Endothelial cell (in vitro differentiated cells): ENCODE measurements at places on chromosomes 12 and 14. TPM values are rescaled to one million over a fixed set of nuclear protein-coding genes. Genes with fewer than 3 reads are reported as not detected.

Gene ZNF891
- 2.0 TPM for total RNA-seq

Gene TAS2R7
- total RNA-seq = not detected

Gene TMEM253
- total RNA-seq = 0.90 TPM

Gene TAS2R13
- 0.90 TPM for total RNA-seq

Gene CFAP251
- 0.80 TPM for total RNA-seq

Gene TBX3
- 0.41 TPM for total RNA-seq

Gene SERPINA6
- total RNA-seq = not detected

Gene LBHD2
- total RNA-seq = not detected

Gene KRT72
- total RNA-seq = 0.28 TPM

- no peak for DNase-seq
Measured at GRCh38 chr14:77882098-77882497, 82.2 kb downstream of the ADCK1 start.

GRCh38 chr12:94172973-94173372 is 24.6 kb downstream of the PLXNC1 start:
- DNase-seq = no peak

DNA sequence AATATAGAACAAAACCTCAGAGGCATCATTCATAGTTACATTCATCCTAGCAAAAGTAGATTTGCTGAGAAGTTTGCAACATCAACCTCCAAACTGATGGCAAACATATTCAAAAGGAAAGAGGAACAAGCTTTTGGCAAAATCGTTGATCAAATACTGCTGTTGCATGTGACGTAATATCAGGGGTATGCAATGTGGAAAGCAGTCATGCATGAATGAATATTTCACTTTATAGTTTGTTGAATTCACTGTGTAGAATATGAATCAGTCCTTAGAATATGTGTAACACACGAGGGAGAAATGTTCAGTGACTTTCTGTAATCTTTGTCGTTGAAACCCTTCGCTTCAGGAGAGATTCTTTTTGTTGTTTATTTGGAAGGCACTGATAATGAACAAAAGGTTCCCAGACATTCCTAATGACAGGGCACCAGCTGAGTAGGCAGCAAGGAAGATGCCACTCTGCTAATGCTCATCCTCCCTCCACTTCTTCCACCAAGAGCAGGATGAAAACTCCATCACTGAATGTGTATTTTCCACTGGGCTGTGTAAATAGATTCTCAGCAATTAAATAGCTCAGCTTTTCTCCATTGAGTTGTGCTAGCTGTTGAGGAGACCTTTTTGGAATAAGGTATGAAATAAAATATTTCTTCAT is 126.1 kb downstream of the PELI2 start:
- no peak for DNase-seq

DNA sequence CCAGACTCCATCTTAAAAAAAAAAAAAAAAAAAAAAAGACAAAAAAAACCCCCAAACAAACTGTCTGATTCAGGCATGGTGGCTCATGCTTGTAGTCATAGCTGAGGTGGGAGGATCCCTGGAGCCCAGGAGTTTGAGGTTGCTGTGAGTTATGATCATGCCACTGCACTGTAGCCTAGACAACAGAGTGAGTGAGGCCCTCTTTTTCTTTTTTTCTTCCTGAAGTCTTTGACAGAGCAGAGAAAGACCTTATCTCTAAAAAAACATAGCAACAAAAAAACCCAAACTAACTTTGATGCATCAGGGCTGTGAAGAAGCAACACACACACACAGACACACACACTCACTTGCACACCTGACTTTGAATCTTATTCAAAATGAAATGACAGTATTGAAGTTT is 7.7 kb upstream of the AMN1 start:
- no peak for DNase-seq

GRCh38 chr12:30753751-30754382 is 884 bp downstream of the CAPRIN2 start:
- DNase-seq = peak; percentile 2

DNA sequence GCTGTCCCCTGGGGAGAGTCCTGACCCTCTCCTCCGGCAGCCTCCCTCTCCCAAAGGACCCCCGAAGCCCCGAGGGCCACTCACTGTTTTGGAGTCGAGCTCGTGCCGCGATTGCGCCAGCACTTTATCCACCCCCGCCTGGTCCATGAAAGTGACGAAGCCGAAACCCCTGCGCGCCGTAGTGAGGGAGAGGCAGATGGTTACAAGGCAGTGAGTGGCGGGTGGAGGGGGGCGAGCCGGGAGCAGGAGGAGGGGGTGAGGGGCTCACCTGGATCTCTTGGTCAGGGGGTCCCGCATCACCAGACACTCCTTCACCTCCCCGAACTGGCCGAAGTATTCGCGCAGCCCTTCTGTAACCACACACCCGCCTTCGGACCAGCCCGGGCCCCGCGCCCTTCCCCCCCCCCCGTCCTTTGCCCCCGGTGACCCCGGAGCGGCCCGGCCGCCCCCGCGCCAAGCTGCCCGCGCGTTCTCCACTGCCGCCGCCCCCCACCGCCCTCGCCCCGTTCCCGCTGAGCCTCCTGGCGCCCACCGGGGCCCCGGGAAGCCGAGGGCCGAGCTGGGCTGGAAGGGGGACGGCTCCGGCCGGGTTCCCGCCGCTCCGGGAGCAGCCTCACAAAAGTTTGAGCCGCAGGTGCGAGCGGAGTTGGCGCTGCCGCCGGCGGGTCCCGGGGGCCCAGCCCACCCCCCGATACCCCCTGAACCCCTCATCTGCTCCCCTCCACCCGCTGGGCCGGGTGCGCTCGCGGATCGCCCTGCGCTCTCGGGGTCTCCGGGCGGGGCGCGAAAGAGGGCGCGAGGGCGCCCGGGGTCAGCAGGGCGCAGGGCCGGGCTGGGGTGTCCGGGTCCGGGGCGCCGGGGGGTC is 808 bp downstream of the MSI1 start:
- DNase-seq = no peak

- no peak for DNase-seq
Measured at GRCh38 chr12:69676257-69677012, 22.7 kb downstream of the BEST3 start.

GRCh38 chr14:94056579-94057308 is 24.3 kb downstream of the DDX24 start:
- DNase-seq = no peak

DNA sequence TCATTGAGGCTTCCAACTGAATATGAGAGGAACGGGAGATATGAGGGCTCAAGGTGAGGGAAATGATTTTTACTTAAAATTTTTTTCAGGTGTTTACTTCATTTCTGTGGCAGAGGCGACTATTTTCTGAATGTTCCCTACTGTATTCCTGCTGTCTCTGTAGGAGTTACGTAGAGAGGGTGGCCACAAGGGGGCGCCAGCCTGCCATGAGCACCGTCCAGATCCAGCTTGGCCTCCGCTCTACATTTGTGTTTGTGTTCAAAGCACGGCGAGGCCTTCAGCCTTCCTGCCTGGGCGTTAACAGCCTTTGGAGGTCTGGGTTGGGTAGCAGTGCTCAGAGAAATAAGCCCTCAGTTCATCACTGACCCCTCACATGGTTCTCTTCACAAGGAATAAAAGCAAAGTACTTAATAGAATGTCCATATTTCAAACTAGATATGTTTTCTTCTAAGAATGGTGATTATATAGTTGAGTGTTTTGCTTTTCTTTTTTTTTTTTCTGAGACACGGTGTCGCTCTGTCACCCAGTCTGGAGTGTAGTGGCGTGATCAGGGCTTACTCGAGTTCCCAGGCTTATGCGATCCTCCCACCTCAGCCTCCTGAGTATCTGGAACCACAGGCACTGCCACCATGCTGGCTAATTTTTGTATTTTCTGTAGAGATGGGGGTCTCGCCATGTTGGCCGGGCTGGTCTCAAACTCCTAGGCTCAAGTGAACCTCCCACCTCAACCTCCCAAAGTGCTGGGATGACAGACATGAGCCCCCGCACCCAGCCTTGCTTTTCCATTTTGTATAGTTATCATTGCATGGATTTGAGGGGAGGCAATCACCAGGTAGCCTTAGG is 22.3 kb downstream of the CKB start:
- peak; percentile 90 for DNase-seq

- no peak for DNase-seq
Measured at GRCh38 chr12:27618836-27619235, 77.4 kb upstream of the REP15 start.

- DNase-seq = no peak
Measured at GRCh38 chr14:61726778-61727658, 31.7 kb downstream of the HIF1A start.

DNA sequence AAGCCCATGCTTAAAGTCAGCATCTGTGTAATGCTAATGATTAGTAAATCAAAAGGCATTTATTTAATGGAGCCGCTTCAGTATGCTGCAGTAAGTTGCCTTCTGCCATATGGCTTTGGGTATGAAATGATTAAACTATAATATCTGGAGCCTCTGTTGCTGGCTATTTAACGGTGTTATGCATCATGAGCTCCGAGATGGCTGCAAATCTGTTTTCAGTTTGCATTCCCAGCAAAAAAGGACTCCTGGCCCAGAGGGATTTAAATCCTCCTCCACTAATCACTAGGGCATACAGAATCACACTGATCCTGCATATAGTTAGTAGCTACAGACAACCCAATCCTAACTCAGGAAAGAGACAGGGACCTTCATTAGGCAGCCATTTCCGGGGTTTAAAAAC is 171.5 kb upstream of the EEA1 start:
- DNase-seq = no peak

GRCh38 chr12:34625116-34625515 is 602.8 kb downstream of the ALG10 start:
- no peak for DNase-seq

- DNase-seq = no peak
Measured at GRCh38 chr12:131610891-131611290, 100.0 kb upstream of the SFSWAP start.

- no peak for DNase-seq
Measured at GRCh38 chr12:9662488-9662887, 7.0 kb upstream of the CLEC2D start.

DNA sequence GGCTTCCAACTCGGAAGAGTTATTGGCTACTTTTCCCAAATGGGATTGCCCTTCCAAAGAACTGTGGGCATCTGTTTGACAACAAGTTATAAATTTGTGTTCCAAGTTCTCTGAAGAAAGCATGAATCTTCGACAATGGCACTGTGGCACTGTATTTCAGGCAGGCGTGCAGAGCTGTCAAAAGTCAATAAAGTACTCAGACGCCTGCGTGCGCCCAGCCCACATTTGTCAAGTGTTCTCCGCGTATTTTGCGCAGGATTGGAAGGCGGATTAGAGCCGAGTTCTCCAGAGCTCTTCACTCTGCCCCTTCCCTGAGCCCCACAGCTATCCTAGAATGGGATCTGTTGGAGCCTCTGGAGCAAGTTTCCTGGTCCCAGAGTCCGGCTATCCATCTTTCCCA is 103.2 kb downstream of the SLC25A47 start:
- DNase-seq = no peak

GRCh38 chr12:93663006-93663728 is 14.0 kb upstream of the CRADD start:
- DNase-seq = no peak

DNA sequence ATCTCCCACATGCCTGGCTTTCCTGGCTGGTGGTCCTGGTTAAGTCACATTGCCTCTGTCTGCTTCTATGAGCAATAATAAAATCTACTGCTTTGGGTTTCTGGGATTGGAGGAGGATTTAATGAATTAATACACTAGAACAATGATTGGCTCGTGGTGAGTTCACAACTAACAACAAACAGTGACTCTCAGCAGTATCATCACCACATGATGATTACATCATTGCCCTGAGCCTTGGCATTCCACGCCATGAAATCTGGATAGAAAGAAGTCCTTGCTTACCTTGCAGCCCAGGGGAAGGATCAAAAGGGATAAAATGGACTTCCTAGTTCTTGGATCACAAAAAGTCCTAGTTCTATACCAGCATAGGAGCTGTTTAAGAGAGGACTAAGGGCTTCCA is 1069.0 kb downstream of the VRK1 start:
- no peak for DNase-seq

DNA sequence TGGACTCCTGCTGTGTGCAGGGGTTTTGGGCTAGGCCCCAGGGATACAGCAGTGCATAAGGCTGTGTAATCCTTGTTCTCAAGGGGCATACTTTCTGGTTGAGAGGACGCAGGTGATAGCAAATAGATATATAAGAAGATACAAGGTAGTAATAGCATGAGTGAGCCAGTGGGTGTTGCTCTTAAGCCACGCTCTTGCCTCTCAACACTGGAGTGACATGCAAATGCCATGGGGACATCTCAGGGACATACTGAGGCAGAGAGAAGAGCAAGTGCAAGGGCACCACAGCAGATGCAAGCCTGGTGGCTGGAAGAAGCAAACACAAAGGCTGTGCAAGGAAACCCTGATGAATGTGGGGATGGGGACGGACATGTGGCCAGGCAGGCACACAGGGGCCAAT is 223.3 kb downstream of the CHST11 start:
- DNase-seq = no peak

DNA sequence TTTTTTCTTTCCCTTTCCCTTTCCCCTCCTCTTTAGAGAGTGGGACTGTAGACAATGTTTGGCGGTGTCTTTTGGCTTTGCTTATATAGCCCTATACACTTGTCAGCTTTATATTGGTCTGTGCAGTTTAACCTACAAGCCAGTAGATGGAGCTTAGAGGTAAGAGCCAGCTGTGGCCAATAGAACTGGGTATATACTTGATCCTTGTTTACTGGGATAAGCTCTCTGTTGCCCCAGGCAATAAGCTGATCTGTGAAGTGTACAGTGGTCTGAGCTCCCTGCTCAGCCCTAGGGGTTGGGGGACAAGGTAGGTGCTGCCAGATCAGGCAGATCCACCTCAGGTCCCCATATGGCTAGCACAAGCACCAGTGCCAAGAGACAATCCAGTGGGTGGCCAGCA is 434.1 kb downstream of the NOVA1 start:
- DNase-seq = peak; percentile 6

- no peak for DNase-seq
Measured at GRCh38 chr14:63852271-63852816, 460 bp upstream of the SYNE2 start.

DNA sequence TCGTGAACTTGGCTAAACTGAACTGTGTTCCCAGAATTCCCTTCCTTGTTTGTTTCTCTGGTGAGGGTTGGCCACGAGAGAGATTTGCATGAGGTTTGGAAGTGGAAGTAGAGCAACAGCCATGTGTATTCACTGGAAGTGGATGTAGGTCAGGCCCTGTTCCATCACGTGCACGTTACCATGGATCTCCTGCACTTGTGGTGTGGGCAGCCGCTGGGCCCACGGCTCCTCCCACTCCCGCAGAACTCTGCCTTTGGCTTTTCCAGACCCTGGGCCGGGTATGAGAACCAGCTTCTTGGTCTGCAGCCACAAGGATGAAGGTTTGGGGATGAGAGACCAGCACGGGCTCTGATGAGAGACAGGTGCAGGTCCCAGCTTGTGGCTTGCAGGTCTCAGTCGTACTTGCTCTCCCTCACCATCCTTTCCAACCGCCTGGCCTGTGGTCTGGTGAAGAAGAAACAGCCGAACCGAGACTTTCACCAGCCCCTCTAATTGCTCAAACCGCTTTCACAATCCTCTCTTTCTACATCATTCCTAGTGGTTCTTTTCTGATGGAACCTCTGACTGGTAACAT is 94.9 kb downstream of the DUSP16 start:
- no peak for DNase-seq
